ENCODE measurements at places on chromosomes 4 and X.
A peak's percentile ranks its signal among the peaks of the same experiment; 100 is the strongest.

GRCh38 chrX:1450361-1451161 is 2.1 kb downstream of the ASMTL start:
- no peak for DNase-seq

GRCh38 chr4:128663325-128663724 is 146.2 kb upstream of the JADE1 start:
- DNase-seq = no peak

GRCh38 chr4:6529021-6529420 is 46.0 kb upstream of the MAN2B2 start:
- DNase-seq = no peak

GRCh38 chrX:150569155-150569477 is 695 bp downstream of the MTM1 start:
- DNase-seq = no peak

GRCh38 chr4:82697561-82697960 is 101.0 kb downstream of the SCD5 start:
- no peak for DNase-seq

GRCh38 chr4:167956676-167957075 is 135.7 kb upstream of the ANXA10 start:
- no peak for DNase-seq

GRCh38 chr4:179843370-179843769 is 2399.8 kb upstream of the TENM3 start:
- no peak for DNase-seq

GRCh38 chr4:113040793-113041192 is 8.7 kb upstream of the ANK2 start:
- no peak for DNase-seq

GRCh38 chr4:105520819-105521790 is 31.3 kb upstream of the ARHGEF38 start:
- peak; percentile 5 for DNase-seq

DNA sequence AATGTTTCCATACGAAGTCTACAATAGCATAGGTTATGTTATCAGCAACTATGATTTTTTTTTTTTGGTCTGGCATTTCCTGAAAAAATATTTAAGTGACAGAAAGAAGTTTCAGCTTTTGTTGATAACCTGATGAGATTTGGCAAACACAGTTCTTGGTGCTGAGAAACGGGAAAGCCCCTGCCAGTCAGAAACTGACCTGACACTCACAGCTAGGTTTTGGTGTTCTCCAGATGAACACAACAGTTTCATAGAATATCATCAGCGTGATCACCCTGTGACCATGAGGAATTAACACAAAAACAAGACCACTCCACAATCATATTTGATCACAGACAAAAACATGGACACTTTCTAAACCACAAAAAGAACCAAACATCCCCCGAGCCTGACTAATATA is 152.5 kb upstream of the DCAF8L1 start:
- DNase-seq = no peak

DNA sequence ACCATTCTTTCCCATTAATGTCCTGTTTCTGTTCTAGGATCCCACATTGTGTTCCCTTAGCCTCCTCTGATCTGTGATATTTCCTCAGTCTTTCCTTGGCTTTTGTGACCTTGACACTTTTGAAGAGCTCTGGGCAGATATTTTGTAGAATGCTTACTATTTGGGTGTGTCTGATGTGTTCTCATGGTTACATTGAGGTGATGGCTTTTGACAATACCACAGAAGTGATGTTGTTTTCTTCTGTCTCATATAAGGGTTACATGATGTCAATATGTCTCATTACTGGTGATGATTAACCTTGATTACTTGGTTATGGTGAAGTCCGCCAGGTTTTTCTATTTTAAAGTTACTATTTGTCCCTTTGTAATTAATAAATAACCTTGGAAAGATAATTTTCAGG is 183.7 kb downstream of the SOWAHB start:
- DNase-seq = no peak

- no peak for DNase-seq
Observed at GRCh38 chr4:47830265-47831025, 7.4 kb downstream of the CORIN start.

DNA sequence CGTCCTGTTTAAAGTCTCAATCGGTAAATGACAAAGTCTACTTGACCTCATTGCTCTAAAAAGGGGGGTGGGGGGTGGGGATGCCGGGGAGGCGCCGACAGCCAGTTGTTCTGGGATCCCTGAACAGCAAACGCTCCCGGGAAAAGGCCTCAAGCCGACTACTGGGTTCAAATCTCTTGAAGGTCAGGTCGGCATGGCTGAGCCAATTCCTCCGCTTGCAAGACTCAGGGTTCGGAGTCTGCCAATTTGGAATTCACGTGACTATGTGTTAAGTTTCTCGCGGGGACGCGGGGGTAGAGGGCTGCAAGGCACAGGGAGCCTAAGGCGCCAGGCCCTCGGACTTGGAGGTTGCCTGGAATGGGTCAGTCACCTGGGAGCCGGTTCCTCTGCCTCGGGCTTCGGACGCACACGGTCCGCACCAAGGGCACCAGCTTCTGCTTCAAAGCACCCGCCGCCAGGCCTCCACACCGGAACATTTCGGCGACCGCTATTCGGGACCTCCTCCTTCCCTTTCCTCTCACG is 399 bp downstream of the AIFM1 start:
- no peak for DNase-seq

DNA sequence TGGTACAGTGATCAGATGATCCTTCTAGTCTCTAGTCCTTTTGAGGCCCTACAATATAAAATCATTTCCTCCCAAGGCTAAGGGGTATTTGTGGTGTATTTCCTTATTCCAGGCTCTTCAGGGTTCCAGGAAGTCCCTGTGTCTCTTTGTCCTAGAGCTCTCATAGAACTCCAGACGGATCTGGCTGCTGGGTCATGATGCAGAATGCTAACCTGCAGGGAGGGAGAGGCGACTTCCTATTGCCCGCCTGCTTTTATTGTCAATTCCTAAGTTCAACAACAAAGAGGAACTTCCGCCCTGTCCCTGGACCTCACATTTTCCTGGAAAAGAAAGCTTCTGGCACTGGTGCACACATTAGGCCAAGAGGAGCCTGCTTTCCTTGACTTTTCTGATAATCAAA is 45.9 kb upstream of the ZNF827 start:
- no peak for DNase-seq

DNA sequence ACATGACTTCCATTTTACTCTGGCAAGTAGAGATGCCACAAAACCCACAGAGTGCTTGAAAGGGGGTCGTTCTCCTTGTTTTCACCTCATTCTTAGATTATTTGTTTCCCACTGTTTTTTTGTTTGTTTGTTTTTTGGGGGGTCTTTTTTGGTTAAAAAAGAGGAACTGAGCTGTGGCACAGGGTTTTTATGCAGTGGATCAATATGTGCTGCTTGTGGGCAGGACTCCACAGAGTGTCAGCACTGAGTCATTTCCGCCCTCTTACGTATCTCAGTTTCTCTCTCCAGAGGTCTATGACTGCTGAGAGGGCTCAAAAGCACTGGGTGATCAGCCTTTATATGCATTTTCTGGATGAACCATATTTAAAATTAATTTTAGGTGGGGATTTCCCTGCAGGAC is 268.1 kb upstream of the GRID2 start:
- DNase-seq = no peak

GRCh38 chrX:151323054-151323453 is 74.0 kb upstream of the VMA21 start:
- no peak for DNase-seq

GRCh38 chr4:66059136-66059535 is 388.8 kb upstream of the EPHA5 start:
- DNase-seq = no peak

DNA sequence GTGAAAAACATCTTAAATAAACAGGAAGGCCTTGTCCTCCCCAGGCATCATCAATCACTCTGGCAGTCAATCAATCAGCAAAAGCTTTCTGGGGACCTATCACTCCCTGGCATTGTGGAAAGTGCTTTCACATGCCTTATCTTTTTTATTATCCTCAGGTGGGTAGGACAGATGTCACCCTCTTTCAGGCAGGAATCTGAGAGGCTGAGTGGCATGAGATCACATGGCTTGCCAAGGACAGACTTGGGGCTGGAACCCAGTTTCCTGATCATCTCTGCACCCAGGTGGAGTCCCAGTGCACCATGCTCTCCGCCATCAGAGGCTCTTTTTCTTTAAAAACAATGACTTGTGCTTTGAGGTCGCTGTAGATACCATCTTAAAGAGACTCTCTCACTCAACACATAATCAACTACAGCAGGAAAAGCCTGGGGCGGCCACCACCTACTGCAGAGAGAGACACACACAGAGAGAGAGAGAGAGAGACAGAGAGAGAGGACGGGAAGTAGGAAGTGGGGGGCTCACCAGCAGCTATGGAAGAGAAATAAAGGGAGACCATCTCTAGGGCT is 282.7 kb downstream of the PTTG2 start:
- no peak for DNase-seq

- no peak for DNase-seq
Observed at GRCh38 chr4:142348613-142349021, 497.5 kb downstream of the INPP4B start.

DNA sequence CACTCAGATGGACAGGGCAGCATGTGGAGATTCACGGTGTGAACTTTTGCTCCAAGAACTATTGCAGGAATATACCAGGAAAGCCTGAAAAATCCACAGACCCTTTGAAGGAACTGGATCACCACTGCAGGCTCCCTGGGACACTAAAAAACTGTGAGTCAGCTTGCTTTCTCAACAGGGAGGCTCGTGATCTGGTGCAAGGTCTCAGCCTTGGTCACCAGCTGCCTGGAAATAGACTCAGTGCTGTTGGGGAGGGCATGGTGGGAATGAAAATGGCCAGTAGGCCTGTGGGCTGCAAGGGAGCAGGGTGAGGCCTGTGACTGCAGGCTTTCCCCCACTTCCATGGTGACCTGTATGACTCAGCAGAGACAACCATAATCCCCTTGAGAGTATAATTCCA is 426.4 kb upstream of the RPS6KA3 start:
- DNase-seq = no peak

DNA sequence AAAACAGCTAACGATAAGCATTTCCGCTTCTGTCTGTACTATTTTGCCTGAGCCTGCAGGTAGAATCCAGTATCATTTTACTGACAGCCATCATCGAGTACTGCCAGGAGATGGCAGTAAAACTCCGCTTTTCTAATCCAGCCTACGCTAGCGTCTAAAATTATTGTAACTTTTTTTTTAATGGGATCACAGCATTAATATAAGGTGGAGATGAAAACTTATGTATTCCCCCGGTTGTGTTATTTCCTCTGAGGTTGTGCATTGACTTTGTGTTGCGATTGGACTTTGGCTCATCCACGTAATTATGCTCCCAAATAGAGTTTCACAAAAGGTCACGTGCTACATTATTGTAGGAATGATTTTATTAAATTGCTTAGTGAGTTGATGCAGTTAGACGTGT is 248.1 kb downstream of the C4orf33 start:
- DNase-seq = no peak
